ENCODE measurements at places on chromosomes 2 and 18.

DNA sequence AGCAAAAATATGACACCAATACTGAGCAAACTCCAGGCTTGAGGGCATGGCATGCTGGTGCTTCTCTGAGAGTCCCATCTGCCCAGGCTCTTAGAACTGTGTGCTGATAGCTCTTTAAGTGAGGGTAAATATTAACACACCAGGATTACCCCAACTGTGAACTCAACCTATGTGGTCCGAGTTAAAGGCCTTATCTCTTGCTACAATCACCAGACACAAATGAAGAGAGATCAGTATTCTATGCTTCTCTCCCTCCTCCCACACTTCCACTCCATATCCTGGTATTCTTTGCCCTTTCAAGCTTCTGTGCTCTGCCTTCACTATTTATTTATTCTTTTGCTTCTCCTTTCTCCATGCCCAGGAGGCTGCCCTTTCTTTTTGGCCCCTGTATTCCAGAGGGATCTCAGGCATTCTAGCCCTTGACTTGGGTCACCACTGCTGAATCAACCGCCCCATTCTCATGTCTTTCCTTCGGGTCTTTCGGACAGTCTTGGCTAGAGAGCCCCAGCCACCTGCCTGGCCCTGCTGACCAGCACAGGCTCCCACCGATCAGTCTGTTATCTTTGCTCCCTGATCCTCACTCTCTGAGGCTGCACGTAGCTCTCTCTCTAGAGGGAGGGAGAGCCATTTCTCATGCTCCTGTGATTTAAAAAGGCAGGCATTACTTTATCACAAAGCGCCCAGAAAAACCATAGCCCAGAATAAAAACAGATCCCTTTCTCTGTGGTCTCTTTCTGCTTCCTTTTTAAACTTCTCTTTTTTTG is 17.2 kb upstream of the HK2 start:
- no peaks in the 10 kb centered on the region for H3K36me3 ChIP-seq
- no peaks in the 10 kb centered on the region for H3K27me3 ChIP-seq
- H3K4me1 ChIP-seq, result no peaks in the 10 kb centered on the region
- DNase-seq, result no peak

DNA sequence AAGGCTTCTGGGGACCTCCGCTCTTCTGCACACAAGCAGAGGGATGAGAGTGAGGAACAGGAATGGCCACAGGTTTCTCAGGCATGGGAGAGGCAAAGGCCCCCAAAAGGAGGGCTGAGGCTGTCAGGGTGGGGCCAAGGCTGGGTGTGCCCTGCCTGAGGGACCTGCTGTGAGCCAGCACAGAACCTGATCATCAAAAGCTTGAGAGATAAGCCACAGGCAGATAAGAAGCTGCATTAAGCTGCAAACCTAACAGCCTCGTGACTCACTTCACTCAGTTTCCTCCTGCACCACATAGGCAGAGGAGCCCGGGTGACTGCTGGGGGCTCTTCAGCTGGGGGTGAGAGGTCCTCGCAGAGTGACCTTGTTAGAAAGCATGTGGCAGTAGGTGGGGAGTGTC is 64.5 kb upstream of the LAPTM4A start:
- H3K4me3 ChIP-seq, result no peak overlapping the region
- H3K4me1 ChIP-seq, result peaks cover 4% of the 10 kb centered on the region
- no peak overlapping the region for H3K27ac ChIP-seq
- no peaks in the 10 kb centered on the region for H3K27me3 ChIP-seq
- no peaks in the 10 kb centered on the region for H3K36me3 ChIP-seq
- DNase-seq, result no peak

GRCh38 chr2:159807183-159808031 is 9.4 kb upstream of the CD302 start:
- H3K4me1 ChIP-seq, result no peaks in the 10 kb centered on the region
- no peak overlapping the region for H3K4me3 ChIP-seq
- no peaks in the 10 kb centered on the region for H3K27me3 ChIP-seq
- H3K36me3 ChIP-seq, result no peaks in the 10 kb centered on the region
- no peak overlapping the region for H3K27ac ChIP-seq
- DNase-seq, result no peak

DNA sequence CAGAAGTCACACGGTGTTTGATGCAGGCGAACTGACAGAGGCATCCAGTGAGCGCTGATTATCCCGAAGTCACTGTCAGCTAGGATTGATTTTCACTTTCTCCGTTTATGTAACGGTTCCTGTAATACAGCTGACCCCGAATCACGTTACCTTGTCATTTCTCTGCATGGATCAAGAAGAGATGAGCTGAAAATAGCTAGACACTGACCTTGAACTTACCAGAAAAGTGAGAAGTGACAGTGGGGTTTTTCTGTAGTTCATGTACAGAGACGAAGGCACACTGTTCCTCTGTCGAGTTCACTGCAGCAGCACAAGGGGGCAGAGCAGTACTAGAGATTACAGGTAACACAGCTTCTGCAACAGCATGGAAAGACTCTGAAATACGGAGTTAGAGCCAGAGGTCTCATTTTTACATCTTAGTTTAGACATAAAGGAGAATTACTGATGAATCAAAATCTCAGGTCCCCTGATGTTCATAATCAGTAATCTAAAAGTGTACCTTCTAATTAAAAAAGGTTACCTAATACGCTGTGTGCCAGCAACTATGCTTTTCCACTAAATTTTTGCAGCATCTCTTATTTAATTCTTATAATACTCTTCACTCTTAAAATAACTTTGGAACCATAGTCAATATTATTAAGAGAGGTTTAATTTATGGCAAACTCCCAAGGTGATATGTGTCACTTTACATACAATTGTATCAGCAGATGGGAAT is 33.1 kb downstream of the ARHGAP15 start:
- no peaks in the 10 kb centered on the region for H3K36me3 ChIP-seq
- no peaks in the 10 kb centered on the region for H3K4me1 ChIP-seq
- H3K27me3 ChIP-seq, result no peaks in the 10 kb centered on the region
- DNase-seq, result peak; percentile 21

- no peak overlapping the region for H3K27ac ChIP-seq
- no peak overlapping the region for H3K4me3 ChIP-seq
- H3K36me3 ChIP-seq, result no peaks in the 10 kb centered on the region
Measured at GRCh38 chr2:129908721-129909373, 70.6 kb upstream of the RAB6C start.

GRCh38 chr2:207115715-207116364 is 49.9 kb downstream of the KLF7 start:
- no peaks in the 10 kb centered on the region for H3K36me3 ChIP-seq
- H3K27me3 ChIP-seq, result no peaks in the 10 kb centered on the region
- DNase-seq, result no peak
- H3K27ac ChIP-seq, result no peak overlapping the region
- H3K4me1 ChIP-seq, result no peaks in the 10 kb centered on the region

DNA sequence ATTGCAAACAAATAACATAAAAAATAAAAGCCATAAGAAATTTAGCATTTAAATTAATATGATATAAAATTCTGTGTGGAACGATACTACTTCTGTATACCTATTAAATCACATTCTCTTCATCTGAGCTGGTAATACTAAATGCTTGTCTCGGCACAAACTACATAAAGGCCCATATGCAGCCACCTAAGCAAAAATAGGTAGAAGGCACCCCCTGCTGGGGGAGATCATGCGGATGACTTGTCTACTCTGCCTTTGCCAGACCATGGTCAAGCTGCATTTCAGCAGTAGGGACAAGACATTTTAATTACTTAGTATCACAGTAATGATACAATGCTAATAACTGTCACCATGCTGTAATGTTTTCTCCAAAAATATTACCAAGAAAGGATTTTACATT is 108.0 kb downstream of the CDH19 start:
- no peaks in the 10 kb centered on the region for H3K36me3 ChIP-seq
- H3K4me1 ChIP-seq, result no peaks in the 10 kb centered on the region
- no peak overlapping the region for H3K4me3 ChIP-seq
- no peaks in the 10 kb centered on the region for H3K27me3 ChIP-seq
- no peak overlapping the region for H3K27ac ChIP-seq

GRCh38 chr2:174450021-174450816 is 36.6 kb downstream of the GPR155 start:
- no peaks in the 10 kb centered on the region for H3K4me1 ChIP-seq
- no peak overlapping the region for H3K4me3 ChIP-seq
- H3K36me3 ChIP-seq, result no peaks in the 10 kb centered on the region

GRCh38 chr2:117958186-117958585 is 55.7 kb downstream of the CCDC93 start:
- peak; percentile 17 for DNase-seq
- H3K27ac ChIP-seq, result no peak overlapping the region
- no peaks in the 10 kb centered on the region for H3K4me1 ChIP-seq
- no peak overlapping the region for H3K4me3 ChIP-seq
- H3K27me3 ChIP-seq, result no peaks in the 10 kb centered on the region
- H3K36me3 ChIP-seq, result peaks cover 5% of the 10 kb centered on the region

GRCh38 chr2:128467321-128467969 is 148.8 kb upstream of the HS6ST1 start:
- no peak overlapping the region for H3K4me3 ChIP-seq
- H3K36me3 ChIP-seq, result no peaks in the 10 kb centered on the region
- no peak overlapping the region for H3K27ac ChIP-seq
- no peaks in the 10 kb centered on the region for H3K4me1 ChIP-seq
- no peak for DNase-seq
- H3K27me3 ChIP-seq, result no peaks in the 10 kb centered on the region

- H3K36me3 ChIP-seq, result no peaks in the 10 kb centered on the region
- H3K27me3 ChIP-seq, result no peaks in the 10 kb centered on the region
- H3K4me3 ChIP-seq, result no peak overlapping the region
- no peak for DNase-seq
- H3K27ac ChIP-seq, result no peak overlapping the region
Measured at GRCh38 chr18:52409727-52410126, 69.7 kb downstream of the DCC start.

DNA sequence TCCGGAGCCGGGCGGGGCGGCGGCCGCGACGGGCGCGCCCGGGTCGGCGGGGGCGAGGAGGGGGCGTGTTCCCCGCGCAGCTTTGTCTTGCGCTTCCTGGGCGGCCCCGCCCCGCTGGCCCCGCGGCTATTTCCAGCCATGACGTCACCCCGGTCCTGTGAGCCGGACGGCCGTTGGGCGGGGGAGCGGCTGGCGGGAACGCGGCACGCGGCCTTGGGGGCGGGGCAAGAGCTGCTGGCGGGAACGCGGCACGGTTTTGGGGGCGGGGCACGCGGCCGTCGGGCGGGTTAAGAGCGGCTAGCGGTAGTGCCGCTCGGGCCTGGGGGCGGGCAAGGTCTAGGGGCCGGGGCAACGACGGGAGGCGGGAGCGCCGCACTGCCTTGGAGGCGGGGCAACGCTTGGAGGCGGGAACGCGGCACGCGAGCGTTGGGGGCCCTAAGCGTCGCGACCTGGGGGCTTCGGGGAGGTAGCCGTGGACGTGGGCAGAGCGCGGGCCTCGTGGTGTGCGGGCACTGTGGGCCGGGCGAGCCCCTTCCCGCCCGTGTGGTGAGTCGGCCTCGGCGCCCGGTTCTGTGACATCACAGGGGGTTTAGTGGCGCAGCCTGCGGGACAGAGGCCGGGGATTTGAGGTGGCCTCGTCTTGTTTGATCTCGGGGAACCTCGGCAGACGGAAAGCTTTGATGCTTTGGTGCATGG is 704 bp downstream of the KLF11 start:
- peak; percentile 98 for DNase-seq
- H3K36me3 ChIP-seq, result no peaks in the 10 kb centered on the region

DNA sequence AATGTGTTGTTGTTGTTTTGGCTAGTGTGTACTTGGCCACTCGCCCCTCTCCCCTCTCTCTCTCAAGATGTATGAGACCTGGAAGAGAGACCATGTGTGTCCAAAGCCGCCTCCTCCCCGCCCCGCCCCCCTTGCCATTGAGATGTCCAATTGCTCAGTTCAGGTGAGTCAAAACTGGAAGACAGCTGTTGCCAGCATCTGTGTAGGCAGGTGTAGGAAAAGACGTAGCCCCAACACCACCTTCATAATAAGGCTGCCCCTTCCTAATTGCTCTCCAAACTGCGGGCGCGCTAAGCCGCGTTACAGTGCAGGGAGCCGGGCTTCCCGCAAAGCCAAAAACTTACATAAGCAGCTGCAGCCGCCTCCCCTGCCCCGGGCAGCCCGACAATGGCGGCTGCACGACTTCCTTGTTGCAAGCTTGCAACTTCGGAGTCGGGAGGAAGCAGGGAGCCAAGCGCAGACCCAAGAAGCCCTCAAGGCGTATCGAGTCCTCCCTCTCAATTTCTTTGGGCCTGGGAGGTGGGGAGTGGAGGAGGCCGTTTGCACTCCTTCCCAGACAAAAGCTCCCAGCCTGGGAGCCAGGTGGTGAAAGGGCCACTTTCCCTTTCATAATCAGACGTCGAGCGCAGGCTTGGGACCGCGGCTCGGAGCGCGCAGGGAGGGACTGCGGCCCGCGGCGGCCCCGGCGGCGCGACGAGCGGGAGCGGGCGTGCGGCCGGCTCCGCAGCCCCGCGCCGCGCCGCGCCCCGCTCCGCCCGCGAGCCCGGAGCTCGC is 882 bp downstream of the ZBTB14 start:
- H3K27ac ChIP-seq, result peak overlapping the region; percentile 99
- peak overlapping the region; percentile 98 for H3K4me3 ChIP-seq
- H3K36me3 ChIP-seq, result no peaks in the 10 kb centered on the region
- no peaks in the 10 kb centered on the region for H3K4me1 ChIP-seq
- DNase-seq, result peak; percentile 39
- no peaks in the 10 kb centered on the region for H3K27me3 ChIP-seq

GRCh38 chr2:3575534-3576262 is 638 bp downstream of the RPS7 start:
- no peak for DNase-seq
- H3K36me3 ChIP-seq, result peaks cover 8% of the 10 kb centered on the region
- H3K27me3 ChIP-seq, result no peaks in the 10 kb centered on the region
- peak overlapping the region; percentile 94 for H3K27ac ChIP-seq
- peak overlapping the region; percentile 83 for H3K4me3 ChIP-seq

- H3K27me3 ChIP-seq, result no peaks in the 10 kb centered on the region
- H3K27ac ChIP-seq, result no peak overlapping the region
- no peak overlapping the region for H3K4me3 ChIP-seq
Measured at GRCh38 chr2:136448432-136448831, 316.9 kb upstream of the THSD7B start.

GRCh38 chr2:230153390-230153976 is 66.3 kb downstream of the SP110 start:
- DNase-seq, result no peak
- no peaks in the 10 kb centered on the region for H3K27me3 ChIP-seq
- no peaks in the 10 kb centered on the region for H3K36me3 ChIP-seq
- H3K4me3 ChIP-seq, result no peak overlapping the region
- H3K4me1 ChIP-seq, result no peaks in the 10 kb centered on the region
- H3K27ac ChIP-seq, result peak overlapping the region; percentile 58

DNA sequence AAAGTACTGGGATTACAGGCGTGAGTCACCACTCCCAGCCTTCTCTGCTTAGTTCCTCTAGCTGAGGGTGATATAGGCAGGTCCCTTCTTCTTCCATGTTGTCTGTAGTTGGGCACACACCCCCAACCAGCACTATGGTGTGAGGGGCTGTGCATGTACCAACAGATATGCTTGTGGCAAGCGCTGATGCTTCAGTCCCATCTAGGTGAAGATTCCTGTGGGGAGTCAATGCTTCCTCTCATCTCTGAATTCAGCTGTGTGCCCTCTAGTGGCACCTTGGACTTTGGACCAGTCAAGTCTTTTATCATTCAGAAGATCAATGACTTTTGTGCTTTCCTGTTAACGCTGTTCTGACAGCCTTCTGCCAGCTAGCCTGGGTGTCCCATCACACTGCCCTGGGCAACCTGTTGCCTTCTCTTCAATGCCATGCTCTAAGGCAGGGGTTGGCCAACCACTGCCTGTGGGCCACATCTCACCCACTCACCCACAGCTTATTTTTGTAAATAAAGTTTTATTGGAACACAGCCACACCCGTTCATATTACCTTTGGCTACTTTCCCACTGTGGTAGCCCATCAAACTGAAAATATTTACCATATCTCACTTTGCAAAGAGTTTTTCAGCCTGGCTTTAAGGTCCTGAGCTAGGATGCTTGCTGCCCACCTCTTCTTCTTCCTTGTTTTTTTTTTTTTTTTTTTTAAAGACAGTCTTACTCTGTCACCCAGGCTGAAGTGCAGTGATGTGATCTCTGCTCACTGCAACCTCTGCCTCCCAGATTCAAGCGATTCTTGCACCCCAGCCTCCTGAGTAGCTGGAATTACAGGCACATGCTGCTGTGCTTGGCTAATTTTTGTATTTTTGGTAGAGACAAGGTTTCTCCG is 51.0 kb downstream of the NPAS2 start:
- no peaks in the 10 kb centered on the region for H3K4me1 ChIP-seq
- H3K27ac ChIP-seq, result no peak overlapping the region
- H3K4me3 ChIP-seq, result no peak overlapping the region

Measured in breast epithelium (tissue), 4 donors.